Muscle of arm (tissue), 14 donors: ENCODE measurements at places on chromosomes 5 and 9.

- no peak for DNase-seq
These were observed 52.4 kb upstream of the SHISAL2B start for GRCh38 chr5:64637837-64638443.

DNA sequence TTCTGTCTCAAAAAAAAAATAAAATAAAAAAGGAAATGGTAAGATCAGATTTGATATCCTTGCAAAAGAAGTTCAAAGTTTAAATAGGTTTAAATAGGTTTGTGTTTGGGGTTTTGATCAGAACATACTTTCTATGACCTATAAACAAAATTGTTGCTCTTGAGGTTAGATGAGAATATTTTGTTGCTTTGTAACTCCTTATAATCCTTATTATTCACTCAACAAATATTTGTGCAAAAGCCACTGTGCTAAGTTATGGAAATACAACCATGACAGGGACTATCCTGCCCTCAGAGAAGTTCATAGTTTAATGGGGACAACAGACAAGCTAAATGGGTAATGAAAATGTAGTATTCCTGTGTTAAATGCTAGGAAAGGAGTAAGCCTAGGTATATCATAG is 71.5 kb downstream of the INVS start:
- no peak for DNase-seq

- DNase-seq: no peak
These were observed 230.3 kb upstream of the RFX3 start for GRCh38 chr9:3756071-3756470.

- no peak for DNase-seq
These were observed 37.8 kb downstream of the FAM78A start for GRCh38 chr9:131238402-131239021.

DNA sequence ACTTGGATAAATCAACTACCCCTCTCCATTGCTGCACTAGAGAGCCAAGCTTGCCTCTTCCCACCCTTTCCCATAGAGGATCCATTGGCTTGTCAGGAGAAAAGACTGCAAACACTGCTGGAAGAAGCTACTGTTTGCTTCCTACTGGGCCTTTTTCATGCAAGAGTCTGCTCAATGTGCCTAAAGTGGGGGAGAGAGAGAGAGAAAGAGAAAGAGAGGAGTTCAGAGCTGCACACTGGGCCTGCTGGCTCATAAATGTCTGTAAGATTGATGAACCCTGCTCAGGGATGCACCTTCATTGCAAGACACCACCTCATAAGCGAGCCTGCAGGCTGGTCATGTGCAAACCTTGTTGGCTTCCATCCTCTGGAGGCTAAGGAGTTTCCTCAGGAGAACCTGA is 269.4 kb downstream of the ZNF608 start:
- no peak for DNase-seq

GRCh38 chr9:124602632-124603031 is 95.4 kb upstream of the NR5A1 start:
- no peak for DNase-seq

DNA sequence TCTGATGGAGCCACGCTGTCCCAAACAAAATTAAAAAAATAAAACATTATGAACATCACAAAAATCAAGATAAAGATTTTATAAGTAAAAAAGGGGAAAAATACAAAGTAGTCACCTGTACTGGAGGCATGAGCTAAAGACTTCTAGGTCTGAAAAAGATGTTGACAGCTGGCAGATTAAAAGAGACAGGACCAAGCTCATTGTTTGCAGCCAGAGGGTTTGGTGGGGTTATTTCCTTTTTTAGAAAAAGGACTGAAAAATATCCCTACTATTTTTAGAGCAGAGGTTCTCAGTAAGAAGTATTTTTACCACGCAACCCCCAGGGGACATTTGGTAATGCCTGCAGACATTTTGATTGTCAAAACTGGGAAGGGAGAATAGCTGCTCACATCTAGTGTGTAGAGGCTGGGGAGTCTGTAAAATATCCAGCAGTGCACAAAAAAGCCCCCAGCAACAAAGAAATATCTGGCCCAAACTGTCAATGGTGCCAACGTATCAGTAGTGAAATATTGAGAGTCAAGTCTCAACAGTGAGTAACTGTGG is 353.4 kb downstream of the TLE1 start:
- no peak for DNase-seq

DNA sequence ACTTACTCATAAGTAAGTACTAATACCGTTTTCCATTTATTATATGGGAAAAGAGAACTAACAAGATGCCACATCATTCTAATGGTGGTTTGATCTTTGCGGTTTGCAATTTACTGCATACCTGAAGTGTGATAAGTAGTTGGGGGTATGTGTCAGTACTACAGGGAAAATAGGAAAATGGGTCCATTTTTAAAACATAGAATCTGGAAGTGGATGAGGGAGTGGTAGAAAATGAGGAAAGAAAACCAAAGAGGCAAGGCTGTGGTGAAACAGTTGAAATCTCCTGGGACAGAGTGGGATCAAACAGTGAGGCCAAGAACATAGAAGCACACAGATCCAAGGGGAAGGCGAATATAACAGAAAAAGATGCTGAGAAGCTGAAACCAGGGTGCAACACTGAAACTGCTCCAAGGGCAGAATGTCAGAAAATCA is 6.7 kb downstream of the ADAMTSL1 start:
- DNase-seq: no peak

GRCh38 chr9:134314950-134315715 is 11.1 kb upstream of the RXRA start:
- no peak for DNase-seq

DNA sequence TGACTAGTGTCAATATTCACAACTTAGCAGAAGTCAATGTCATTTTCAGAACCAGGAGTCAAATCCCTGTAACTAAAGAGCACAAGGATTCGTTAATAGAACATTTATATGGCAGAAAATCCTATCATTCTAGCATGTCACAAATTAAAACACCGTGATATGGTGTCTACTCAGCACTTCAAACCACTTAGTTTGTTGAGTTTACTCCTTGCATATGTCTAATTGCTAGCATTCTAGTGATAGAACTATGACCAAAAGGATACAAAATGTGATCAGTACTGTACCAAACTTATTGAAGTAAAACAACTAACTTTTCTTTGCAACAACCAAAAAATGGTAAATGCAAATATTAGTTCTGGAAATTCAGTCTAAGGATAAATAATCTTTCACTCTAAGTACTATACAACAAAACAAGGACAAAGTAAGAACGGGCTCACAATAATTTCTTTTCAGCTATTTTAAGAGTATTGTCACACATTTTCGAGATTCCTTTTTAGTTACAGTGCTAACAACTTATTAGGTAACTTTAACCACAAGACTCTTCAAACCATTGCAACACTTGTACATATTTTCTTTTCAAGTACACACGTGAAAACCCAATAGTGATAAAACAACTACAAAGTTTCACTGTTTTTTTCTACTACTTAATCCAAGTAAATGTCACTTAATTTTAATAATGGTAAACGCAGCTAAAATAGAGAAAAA is 845.2 kb upstream of the CDH10 start:
- DNase-seq: no peak

GRCh38 chr5:127863161-127863560 is 160.0 kb downstream of the CCDC192 start:
- no peak for DNase-seq

DNA sequence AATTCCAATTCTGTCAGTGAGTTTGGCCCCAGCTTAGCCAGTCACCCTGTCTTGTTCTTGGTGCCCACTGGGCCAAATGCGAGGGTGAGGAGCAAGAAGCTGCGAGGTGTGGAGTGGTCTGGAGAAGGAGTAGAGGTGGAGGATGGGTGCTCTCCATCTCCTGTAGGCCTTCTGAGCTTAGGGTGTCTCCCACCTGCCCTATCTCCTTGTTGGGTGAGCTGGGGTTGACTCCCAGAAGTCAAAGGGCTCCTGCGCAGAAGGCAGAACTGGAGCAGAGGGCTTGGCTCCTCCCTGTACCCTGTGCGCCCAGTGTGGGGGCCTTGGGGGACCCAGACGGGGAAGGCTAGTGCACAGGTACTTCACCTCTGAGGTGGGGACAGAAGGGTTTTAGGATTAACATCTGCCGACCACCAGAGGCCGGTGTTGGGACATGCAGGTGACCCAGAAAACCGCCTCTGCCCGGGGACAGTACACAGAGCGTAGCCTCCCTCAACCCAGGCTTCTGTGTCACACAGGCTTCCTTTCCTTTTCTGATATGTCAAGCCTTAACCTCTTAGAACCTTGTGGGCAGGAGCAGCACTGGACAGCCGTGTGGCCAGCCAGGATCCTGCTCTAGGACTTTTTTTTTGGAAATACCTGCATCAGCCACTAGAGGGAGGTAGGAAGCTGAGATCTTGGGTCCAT is 16.9 kb downstream of the IL5 start:
- DNase-seq: peak; percentile 49

DNA sequence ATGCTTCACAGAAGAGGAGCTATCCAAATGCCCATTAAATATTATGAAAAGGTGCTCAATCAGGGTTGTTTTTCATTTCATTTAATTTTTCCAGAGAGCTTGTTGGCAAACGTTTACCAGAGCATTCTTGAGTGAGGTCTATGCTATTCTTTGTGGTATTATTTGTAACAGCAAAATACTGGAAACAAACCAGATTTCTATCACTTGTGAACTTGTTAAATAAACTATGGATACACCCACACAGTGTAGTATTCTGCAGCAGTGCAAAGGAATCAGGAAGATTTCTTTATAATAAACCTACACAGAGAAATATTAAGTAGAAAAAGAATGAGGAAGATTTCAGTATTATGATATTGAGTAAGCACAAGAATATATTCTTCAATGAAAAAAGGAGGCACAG is 15.0 kb upstream of the SLC1A1 start:
- DNase-seq: no peak

DNA sequence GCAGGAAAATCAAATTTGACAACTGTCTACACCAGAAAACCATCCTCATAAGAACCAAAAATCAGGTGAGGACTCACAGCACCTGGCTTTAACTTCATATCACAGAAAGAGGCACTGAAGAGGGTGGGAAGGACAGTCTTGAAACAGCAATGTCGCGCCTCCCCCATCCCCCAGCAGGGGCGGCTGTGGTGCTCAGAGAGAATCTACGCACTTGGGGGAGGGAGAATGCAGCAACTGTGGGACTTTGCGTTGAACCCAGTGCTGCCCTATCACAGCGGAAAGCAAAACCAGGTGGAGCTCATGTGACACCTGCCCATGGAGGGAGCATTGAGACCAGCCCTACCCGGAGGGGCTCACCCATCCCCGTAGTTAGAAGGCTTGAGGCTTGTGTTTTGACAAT is 191.8 kb downstream of the MSX2 start:
- DNase-seq: no peak
